ENCODE measurements at places on chromosomes 1 and 21.
A peak's percentile ranks its signal among the peaks of the same experiment; 100 is the strongest.

- ATAC-seq = no peak
These were observed 528.6 kb downstream of the NEGR1 start for GRCh38 chr1:71753746-71754145.

GRCh38 chr1:51669816-51670215 is 52.9 kb downstream of the OSBPL9 start:
- peak; percentile 42 for ATAC-seq

GRCh38 chr1:206704226-206704625 is 19.5 kb downstream of the MAPKAPK2 start:
- no peak for ATAC-seq

- no peak for ATAC-seq
These were observed 351.0 kb upstream of the B3GALT2 start for GRCh38 chr1:193537266-193538002.

DNA sequence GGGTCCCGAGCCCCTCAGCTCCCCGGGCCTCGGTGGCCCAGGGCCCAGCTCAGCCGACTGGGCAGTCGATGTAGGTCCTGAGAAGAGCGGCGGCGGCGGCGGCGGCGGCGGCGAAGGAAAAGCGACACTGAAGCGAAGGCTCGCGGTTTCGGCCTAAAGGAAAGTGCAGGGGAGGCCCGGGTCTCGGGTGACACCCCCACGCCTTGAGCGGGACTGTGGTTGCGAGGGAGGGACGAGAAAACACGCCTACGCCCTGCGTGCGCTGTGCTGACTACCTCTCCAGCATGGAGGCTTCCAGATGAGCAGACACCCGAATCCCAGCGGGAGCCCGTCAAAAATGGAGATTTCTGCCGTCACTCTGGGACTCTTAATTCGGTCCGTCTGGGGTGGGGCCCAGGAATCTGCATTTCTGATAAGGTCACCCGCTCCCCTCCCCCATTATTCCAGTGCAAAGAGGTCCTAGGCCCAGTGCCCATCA is 31.2 kb downstream of the DNTTIP2 start:
- ATAC-seq = peak; percentile 43

GRCh38 chr1:196951711-196952394 is 8.3 kb downstream of the CFHR2 start:
- peak; percentile 66 for ATAC-seq

- no peak for ATAC-seq
These were observed 36.0 kb downstream of the SEC16B start for GRCh38 chr1:177933881-177934280.

DNA sequence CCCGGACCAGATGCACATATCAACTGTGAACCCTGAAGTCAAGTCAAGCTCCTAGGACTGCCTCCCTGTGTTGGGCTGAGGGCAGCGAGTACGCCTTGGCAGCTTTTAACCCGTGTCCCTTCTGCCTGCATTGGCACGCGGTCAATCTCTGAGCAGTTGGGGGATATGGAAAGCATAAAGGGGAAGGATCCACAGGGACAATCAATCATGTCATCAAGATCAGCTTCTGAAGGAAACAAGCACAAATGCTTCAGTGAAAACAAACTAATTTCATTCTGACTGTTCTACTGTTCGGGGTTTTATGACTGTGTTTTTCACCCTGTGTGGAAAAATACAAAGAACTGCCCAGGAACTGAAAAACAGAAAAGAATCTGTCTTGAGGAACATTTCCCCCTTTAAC is 106.2 kb downstream of the RUNX1 start:
- ATAC-seq = no peak

- ATAC-seq = peak; percentile 16
These were observed 108.1 kb downstream of the SLC44A5 start for GRCh38 chr1:75502776-75503175.

DNA sequence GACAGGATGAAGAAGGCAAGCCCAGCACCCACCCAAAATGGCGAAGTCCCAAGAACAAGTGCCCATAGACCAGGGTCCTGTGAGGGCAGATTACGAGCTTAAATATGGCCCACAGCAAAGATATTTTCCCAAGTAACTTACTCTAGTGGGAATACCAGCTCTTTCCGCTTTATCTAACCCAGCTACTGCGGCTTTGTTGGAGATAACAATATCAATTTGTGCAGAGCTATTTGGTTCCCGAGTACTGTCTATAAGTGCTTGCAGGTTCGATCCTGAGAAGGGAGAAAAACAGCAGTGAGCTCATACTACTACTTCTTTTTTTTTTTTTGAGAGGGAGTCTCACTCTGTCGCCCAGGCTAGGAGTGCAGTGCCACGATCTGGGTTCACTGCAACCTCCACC is 14.3 kb upstream of the DNAJC28 start:
- ATAC-seq = no peak

DNA sequence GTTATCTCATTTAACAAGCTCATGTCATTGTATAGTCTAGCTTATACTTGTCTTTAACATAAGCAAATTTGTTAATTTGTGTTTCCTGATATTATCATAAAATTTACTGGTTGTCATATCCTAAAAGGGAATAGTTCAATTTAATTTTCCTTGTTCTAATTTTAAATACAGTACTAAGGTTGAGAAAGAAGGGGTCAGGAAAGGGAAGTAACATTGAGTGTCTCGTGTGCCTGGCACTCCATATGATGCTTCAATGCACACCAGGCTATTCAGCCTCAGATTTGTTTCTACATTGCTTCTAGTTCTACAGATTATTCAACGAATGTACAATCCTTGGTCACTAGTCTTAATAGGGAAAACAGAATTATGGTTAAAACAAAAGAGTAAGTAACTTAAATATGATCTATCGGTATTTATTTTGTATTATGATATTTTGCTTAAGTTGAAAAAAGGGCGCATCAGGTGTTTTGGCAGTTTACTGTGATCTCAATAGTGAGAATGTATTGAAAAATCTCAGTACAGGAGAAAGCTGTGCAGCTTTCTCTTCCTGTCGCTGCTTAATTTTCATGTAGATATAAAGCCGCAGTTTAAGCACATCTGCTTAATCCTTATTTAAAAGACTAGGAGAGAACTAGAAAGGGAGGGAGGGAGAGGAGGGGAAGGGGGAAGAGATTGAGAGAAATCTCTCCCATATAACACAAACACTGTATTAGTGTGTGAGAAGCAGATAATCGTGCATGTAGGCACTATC is 13.0 kb downstream of the PTPRC start:
- no peak for ATAC-seq

DNA sequence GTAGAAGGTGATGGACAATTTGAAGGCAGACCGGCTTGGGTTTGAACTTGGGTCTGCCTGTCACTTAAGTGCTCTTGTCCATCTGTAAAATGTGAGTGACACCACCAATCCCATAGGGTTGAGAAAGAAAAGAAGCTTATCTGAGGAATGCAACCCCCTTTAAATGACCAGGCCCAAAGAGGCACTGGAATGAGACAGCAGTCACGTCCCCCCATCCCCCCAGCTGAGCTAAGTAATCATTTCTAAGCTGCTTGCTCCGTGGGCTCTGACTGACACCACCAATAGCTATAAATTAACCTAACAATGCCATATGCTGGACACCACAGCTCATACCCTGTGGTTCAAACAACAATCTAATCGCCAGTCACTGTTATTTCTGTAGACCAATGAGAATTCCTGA is 15.1 kb downstream of the LCA5L start:
- ATAC-seq = peak; percentile 57

DNA sequence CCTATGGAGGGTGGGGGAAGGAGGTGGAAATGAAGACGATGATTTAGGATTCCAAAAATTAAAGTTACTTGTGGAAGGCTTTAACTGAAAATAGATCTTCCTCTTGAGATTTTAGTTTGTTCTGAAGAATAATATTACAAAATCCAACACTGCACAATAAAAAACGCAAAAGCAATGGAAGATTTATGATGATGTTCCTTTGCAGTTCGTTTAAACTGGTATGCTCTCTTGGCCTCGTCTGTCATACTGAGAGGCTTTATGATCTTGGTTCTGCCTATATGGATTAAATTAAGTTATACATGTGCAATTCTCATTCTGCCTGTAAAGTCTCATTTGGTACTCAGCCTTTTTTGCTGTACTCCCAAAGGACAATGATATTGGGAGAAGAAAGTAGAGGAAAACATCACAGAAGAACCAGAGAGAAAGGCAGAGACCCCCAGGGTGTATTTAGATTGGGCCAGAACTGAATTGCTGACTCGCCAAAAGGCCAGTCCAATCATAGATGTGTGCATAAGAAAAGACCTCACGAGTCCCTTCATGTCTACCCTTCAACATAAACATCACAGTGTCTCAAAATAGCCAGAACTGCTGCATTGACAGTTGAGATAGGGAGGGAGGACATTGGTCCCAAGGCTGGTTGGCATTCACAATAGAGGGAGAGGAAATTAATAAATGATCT is 188.6 kb downstream of the GREM2 start:
- no peak for ATAC-seq

DNA sequence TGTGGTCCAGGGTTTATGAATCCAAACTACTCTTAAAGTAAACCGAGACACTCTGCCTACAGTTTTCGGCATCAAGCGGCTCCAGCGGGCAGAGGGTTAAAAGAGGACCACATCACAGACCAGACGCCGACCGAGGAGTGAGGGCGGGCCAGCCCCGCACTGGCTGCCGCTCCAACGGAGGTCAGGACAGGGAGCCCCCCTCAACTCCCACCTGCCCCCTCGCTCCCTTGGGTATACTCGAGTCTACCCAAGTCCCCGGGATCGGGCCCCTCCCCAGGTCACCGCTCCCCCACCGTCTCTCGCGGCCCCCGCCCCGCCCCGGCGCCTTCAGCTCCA is 312 bp downstream of the ARNT start:
- peak; percentile 56 for ATAC-seq

DNA sequence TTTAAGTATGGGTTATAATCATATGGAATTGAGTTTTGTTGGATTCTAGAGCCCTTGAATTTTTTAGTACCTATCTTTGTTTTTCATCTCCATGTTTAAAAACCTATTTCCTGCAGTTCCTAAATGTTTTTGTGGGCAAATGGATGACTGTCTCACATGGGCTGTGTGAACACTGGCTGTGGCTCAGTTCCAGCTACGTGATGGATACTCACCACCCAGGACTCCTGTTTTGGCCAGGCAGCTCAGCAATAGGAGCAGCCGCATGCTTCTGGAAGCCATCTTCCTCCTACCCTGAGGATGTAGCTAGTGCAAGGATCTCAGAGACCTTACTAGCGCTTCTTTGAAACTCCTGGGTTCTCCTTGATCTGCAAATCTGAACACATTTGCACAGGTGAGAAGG is 2.8 kb downstream of the REG4 start:
- no peak for ATAC-seq

- peak; percentile 79 for ATAC-seq
These were observed 8.5 kb upstream of the COL8A2 start for GRCh38 chr1:36133484-36133883.

GRCh38 chr21:45356251-45356650 is 48.7 kb upstream of the COL18A1 start:
- ATAC-seq = no peak

- ATAC-seq = no peak
These were observed 47.2 kb upstream of the ZBTB40 start for GRCh38 chr1:22404486-22404885.

DNA sequence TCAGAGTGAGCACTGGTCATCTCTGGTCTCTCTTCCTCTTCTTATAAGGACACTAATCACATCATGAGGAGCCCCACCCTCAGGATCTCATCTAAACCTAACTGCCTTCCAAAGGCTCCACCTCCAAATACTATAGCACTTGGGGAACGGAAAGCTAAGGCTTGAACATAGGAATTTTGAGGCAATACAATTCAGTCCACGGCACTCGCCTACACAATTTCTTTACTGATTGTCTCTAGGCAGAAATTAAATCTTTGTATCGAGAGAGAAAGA is 127.3 kb downstream of the RERE start:
- no peak for ATAC-seq

- ATAC-seq = peak; percentile 84
These were observed 83.8 kb upstream of the HOOK1 start for GRCh38 chr1:59730759-59731478.

GRCh38 chr1:97364086-97364485 is 556.7 kb downstream of the DPYD start:
- no peak for ATAC-seq

- peak; percentile 73 for ATAC-seq
These were observed 41.0 kb downstream of the RXRG start for GRCh38 chr1:165403835-165404482.

DNA sequence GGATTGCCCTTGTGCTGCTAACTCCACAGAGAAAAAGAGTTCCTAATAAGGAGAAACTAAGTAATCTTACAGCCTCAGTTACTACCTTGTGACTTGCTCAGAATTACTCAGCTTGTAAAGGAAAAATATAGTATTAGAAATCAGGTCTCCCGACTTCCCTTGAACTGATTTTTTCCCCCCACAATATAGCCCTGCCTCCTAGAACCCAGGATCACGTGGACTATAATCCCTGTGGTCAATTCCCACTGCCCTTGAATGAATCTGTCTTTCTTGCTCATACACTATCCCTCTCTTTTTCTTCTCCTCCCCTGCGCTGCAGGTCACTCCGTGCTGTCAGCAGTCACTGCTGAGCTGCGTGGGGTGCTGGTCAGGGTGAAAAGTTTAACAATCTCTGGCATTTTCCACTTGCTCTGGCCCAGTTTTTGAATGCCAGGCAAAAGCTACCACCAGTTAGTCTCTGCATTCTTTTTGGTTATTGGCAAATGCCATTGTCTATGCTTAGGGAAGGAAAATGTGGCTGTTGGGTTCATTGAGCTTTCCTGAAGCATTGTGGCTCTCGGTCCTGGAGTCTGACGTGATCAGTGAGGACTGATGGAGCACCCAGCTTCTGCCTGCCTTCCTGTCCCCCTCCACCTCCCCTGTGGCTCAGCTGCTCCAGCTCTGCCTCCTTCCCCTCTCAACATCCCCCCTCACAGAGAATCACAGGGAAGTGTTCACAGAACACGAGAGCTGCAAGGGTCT is 1.9 kb upstream of the MYOC start:
- peak; percentile 34 for ATAC-seq

DNA sequence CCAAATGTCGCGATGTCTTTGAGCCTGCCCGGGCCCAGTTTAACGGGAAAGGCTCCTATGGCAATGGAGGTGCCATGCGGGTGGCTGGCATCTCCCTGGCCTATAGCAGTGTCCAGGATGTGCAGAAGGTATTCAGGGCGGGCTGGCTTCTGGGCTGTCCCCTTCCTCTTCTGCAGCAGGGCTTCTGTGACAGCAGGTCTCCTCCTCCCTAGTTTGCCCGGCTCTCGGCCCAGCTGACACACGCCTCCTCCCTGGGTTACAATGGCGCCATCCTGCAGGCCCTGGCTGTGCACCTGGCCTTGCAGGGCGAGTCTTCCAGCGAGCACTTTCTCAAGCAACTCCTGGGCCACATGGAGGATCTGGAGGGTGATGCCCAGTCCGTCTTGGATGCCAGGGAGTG is 3.0 kb downstream of the ADPRS start:
- ATAC-seq = no peak

GRCh38 chr1:78536427-78536826 is 45.7 kb downstream of the PTGFR start:
- no peak for ATAC-seq

- peak; percentile 62 for ATAC-seq
These were observed 10.6 kb upstream of the GCLM start for GRCh38 chr1:93919780-93920179.

GRCh38 chr1:184888505-184888904 is 85.8 kb downstream of the NIBAN1 start:
- no peak for ATAC-seq

GRCh38 chr1:84450910-84451309 is 28.2 kb upstream of the RPF1 start:
- no peak for ATAC-seq
